ENCODE measurements at places on chromosomes 11 and 22. TPM values are rescaled to one million over a fixed set of nuclear protein-coding genes. Genes with fewer than 3 reads are reported as not detected.

Gene TMEM80
- 6.8 TPM for total RNA-seq

Gene TBRG1
- 28.2 TPM for total RNA-seq

Gene TST
- total RNA-seq = 35.2 TPM

Gene CRYBB3
- total RNA-seq = not detected

Gene LMNTD2
- total RNA-seq = 0.85 TPM

Gene HOATZ
- not detected for total RNA-seq

Gene LRRC56
- 0.56 TPM for total RNA-seq

Gene HBG2
- not detected for total RNA-seq

Gene OR8D1
- total RNA-seq = under 0.01 TPM

Gene AIFM3
- 0.56 TPM for total RNA-seq

Gene SLC35F2
- total RNA-seq = 19.4 TPM

Gene LRRC10B
- not detected for total RNA-seq

Gene ZDHHC24
- 12.4 TPM for total RNA-seq

Gene KDELR3
- total RNA-seq = 147 TPM

Gene SLC43A3
- 114 TPM for total RNA-seq

Gene AQP11
- total RNA-seq = 1.2 TPM

Gene GRK3
- total RNA-seq = 2.0 TPM

Gene SOX6
- total RNA-seq = 0.28 TPM

Gene SLC22A25
- not detected for total RNA-seq

Gene SERPINH1
- 1,132 TPM for total RNA-seq

Gene TRIM29
- total RNA-seq = not detected

Gene ENDOD1
- total RNA-seq = 123 TPM

Gene RCOR2
- total RNA-seq = 1.7 TPM

Gene IL17REL
- not detected for total RNA-seq

Gene KCNQ1OT1
- total RNA-seq = 1.5 TPM

Gene APOA4
- not detected for total RNA-seq

Gene SERPING1
- total RNA-seq = 21.4 TPM

Gene KCNK7
- total RNA-seq = not detected

Gene RFPL3
- not detected for total RNA-seq

Gene CAVIN3
- 198 TPM for total RNA-seq

Gene ACAD8
- total RNA-seq = 14.7 TPM

Gene ST3GAL4
- total RNA-seq = 24.5 TPM

Gene GRK2
- total RNA-seq = 41.6 TPM

Gene C11orf42
- total RNA-seq = not detected
